Ovary (tissue), 10 donors: ENCODE measurements at places on chromosomes 3 and 15.

DNA sequence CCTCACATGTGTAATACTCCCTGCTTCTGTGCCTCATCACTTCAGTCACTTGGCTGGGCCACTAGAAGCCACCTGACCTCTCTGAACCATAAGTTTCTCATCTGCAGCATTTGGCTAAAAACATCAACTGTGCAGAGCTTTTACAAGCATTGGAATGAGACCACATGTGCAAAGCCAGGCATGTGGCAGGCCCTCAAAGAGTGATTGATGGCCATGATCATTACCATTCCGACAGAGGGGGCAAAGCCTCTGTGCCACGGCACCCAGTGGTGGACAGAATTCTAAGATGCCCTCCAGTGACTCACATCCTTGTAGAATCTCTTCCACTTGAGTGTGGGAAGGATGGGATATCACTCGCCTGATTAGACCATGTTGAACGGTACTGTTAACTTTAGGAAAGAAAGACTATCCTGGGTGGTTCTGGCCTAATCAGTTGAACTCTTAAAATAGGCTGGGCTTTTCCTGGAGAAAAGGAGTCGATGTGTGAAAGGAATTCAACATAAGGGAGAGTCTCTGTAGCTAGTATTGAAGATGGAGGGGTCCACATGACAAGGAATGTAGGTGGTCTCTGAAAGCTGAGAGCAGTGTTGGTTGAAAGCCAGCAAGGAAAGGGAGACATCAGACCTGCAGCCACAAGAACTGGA, 13.5 kb downstream of the CDCP1 start:
- DNase-seq = no peak
- H3K27me3 ChIP-seq = no peaks in the 10 kb centered on the region
- no peak overlapping the region for H3K4me3 ChIP-seq
- H3K4me1 ChIP-seq = peaks cover 2% of the 10 kb centered on the region
- no peaks in the 10 kb centered on the region for H3K36me3 ChIP-seq

- H3K27ac ChIP-seq = no peak overlapping the region
- no peak overlapping the region for H3K4me3 ChIP-seq
- H3K27me3 ChIP-seq = no peaks in the 10 kb centered on the region
- no peak for DNase-seq
Observed at GRCh38 chr3:158460926-158461325, 110.1 kb upstream of the MLF1 start.

GRCh38 chr3:71725271-71725991, at the start of gene EIF4E3:
TSS of gene EIF4E3 (minus strand) at chr3:71725402. CDS start at chr3:71725367, 35 bp downstream.
- H3K36me3 ChIP-seq = no peaks in the 10 kb centered on the region
- peak within 1 kb of the TSS; percentile 76 for H3K27ac ChIP-seq
- H3K27me3 ChIP-seq = no peaks in the 10 kb centered on the region
- peak within 1 kb of the TSS; percentile 90 for H3K4me3 ChIP-seq
- H3K4me1 ChIP-seq = peaks cover 6% of the 10 kb centered on the region
- no peak for DNase-seq

DNA sequence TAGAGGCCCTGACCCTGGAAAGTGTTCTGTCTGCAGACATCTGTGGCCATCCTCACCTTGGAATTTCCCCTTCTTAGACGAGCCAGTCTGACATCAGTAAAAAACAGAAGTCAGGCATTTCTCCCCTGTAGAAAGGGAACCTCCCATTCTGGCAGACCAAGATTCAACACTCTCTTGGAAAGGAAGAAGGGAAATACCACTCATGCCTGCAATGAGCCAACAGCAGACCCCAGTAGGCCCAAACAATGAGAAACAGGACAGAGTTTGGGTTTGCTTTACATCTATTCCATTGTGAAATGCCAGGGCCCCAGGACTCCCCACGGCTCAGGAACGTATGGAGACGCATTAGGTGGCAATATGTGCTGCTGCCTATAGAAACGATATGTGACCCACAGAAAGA, 264.0 kb upstream of the NSMCE3 start:
- DNase-seq = no peak
- no peaks in the 10 kb centered on the region for H3K27me3 ChIP-seq
- H3K36me3 ChIP-seq = no peaks in the 10 kb centered on the region
- no peak overlapping the region for H3K27ac ChIP-seq
- no peaks in the 10 kb centered on the region for H3K4me1 ChIP-seq

- no peak overlapping the region for H3K4me3 ChIP-seq
- H3K27ac ChIP-seq = no peak overlapping the region
- peaks cover 7% of the 10 kb centered on the region for H3K4me1 ChIP-seq
- no peaks in the 10 kb centered on the region for H3K27me3 ChIP-seq
- no peak for DNase-seq
- H3K36me3 ChIP-seq = no peaks in the 10 kb centered on the region
Observed at GRCh38 chr15:57600197-57600596, 8.5 kb downstream of the MYZAP start.

- H3K4me3 ChIP-seq = no peak overlapping the region
- H3K27ac ChIP-seq = no peak overlapping the region
- peaks cover 2% of the 10 kb centered on the region for H3K4me1 ChIP-seq
- no peaks in the 10 kb centered on the region for H3K27me3 ChIP-seq
- H3K36me3 ChIP-seq = no peaks in the 10 kb centered on the region
- no peak for DNase-seq
Observed at GRCh38 chr15:101003706-101004105, 84.5 kb downstream of the LRRK1 start.

GRCh38 chr3:61114316-61114953, 136.8 kb downstream of the FHIT start:
- no peak overlapping the region for H3K27ac ChIP-seq
- no peaks in the 10 kb centered on the region for H3K4me1 ChIP-seq
- no peak for DNase-seq
- no peaks in the 10 kb centered on the region for H3K36me3 ChIP-seq
- H3K4me3 ChIP-seq = no peak overlapping the region
- H3K27me3 ChIP-seq = no peaks in the 10 kb centered on the region

- H3K4me1 ChIP-seq = no peaks in the 10 kb centered on the region
- no peak for DNase-seq
- H3K27me3 ChIP-seq = no peaks in the 10 kb centered on the region
- H3K27ac ChIP-seq = no peak overlapping the region
Observed at GRCh38 chr3:18572809-18573208, 147.7 kb upstream of the SATB1 start.

- no peak overlapping the region for H3K4me3 ChIP-seq
- H3K27ac ChIP-seq = no peak overlapping the region
- peaks cover 9% of the 10 kb centered on the region for H3K4me1 ChIP-seq
- no peak for DNase-seq
- H3K27me3 ChIP-seq = no peaks in the 10 kb centered on the region
- no peaks in the 10 kb centered on the region for H3K36me3 ChIP-seq
Observed at GRCh38 chr3:61152071-61152470, 99.2 kb downstream of the FHIT start.

- no peaks in the 10 kb centered on the region for H3K27me3 ChIP-seq
- no peak overlapping the region for H3K4me3 ChIP-seq
- no peak overlapping the region for H3K27ac ChIP-seq
- no peaks in the 10 kb centered on the region for H3K36me3 ChIP-seq
Observed at GRCh38 chr3:32281570-32282106, 43.2 kb downstream of the CMTM8 start.

GRCh38 chr15:101156509-101157159, 95.2 kb downstream of the CHSY1 start:
- H3K27me3 ChIP-seq = no peaks in the 10 kb centered on the region
- H3K4me3 ChIP-seq = no peak overlapping the region
- H3K36me3 ChIP-seq = no peaks in the 10 kb centered on the region

DNA sequence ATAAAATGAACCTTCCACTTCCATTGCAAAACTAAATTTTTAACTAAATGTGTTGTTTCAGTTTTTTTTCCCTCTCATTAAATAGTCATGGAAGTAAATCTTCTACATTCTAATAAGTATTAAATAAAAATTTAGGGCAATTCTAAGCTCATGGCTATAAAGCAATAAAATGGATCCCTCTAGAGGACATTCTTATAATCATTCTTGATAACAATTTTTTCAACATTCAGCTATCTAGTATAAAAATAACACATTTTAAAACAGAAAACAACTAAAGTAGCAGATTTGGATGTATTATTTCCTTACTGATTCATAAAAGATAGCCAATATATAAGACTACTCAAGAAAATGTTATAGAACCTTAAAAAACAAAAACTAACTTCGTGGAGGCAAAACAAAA, 393.1 kb downstream of the PLOD2 start:
- DNase-seq = no peak
- H3K27me3 ChIP-seq = no peaks in the 10 kb centered on the region
- no peak overlapping the region for H3K27ac ChIP-seq
- H3K4me3 ChIP-seq = no peak overlapping the region
- no peaks in the 10 kb centered on the region for H3K4me1 ChIP-seq
- H3K36me3 ChIP-seq = no peaks in the 10 kb centered on the region

DNA sequence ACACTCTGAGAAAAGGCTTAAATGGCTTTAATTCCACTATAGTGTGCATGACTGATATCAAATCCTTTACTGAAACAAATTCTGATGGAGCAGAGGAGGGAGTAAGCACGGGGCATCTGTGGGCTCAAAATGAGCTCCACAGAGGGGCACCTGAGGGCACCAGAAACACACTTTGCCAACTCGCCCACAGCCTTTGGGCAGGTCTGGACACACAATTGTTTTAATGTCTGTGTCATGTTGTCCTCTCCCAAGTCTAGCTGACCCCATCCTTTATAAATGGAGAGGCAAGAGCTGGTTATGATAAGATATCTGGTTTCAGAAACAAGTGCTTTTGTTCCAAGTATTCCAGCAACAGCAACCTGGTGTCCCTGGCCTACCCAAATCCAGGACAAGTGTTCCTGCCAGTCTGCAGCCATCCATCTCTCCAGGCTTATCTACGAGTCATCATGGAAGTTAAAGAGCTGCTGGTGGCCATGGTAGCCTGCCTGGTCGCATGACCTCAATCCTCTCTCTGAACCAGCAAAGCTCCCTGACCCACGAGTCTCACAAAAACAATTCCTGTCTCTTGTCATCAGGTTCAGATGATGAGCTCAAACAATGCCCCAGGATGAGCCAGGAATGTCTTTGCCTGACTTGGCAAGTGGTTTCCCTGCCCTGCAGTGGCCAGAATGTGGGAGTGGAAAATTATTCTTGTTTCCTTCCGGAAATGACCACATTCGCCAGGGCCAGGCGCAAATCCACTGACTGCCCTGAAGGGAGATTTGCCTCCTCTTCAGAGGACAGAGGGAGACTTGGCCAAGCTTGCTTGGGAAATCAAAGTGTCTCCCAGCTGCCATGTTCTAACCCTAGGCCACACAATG, 64.4 kb upstream of the TPM1 start:
- no peaks in the 10 kb centered on the region for H3K27me3 ChIP-seq
- no peaks in the 10 kb centered on the region for H3K36me3 ChIP-seq
- no peak for DNase-seq
- no peak overlapping the region for H3K4me3 ChIP-seq

GRCh38 chr3:146640361-146640760, 35.2 kb upstream of the PLSCR5 start:
- H3K4me1 ChIP-seq = no peaks in the 10 kb centered on the region
- H3K27ac ChIP-seq = no peak overlapping the region
- H3K4me3 ChIP-seq = no peak overlapping the region
- H3K36me3 ChIP-seq = no peaks in the 10 kb centered on the region
- no peak for DNase-seq
- no peaks in the 10 kb centered on the region for H3K27me3 ChIP-seq

- DNase-seq = no peak
- H3K4me3 ChIP-seq = no peak overlapping the region
- H3K27ac ChIP-seq = no peak overlapping the region
- no peaks in the 10 kb centered on the region for H3K27me3 ChIP-seq
Observed at GRCh38 chr3:20503394-20504082, 317.5 kb upstream of the SGO1 start.
